Sigmoid colon (tissue), 7 donors: ENCODE measurements at places on chromosomes 2 and 18. TPM values are rescaled to one million over a fixed set of nuclear protein-coding genes. Genes with fewer than 3 reads are reported as not detected.

- peak; percentile 82 for DNase-seq
Observed at GRCh38 chr2:19863303-19864041, 38.3 kb downstream of the TTC32 start.

DNA sequence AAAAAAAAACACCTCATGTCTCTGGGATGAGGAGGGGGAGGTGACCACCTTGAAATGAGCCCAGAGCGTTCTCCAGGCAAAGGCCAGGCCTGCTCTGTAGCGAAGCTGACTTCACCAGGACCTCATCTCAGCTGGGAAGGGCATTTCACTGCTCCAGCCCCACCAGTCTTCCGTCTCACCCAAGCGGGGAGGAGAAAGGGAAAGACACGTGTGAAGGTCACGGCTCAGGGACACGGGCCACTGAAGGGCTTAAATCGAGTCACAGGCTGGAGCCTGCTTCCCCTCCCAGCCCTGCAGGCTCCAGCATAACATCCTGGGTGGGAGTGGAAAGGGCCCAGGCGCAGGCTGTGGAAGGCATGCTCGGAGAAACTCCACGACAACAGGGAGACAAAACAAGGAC is 18.1 kb downstream of the THAP4 start:
- no peak for DNase-seq

DNA sequence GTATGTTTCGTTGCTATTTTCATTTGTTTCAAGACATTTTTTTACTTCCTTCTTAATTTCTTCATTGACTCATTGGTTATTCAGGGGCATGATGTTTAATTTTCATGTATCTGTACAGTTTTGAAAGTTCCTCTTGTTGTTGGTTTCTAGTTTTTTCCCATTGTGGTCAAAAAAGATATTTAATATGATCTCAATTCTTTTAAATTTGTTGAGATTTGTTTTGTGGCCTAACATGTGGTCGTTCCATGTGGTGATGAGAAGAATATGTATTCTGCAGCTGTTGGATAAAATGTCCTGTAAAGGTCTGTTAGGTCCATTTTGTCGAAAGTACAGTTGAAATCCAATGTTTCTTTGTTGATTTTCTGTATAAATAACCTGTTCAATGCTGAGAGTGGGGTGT is 110.3 kb upstream of the MAP4K4 start:
- DNase-seq, result no peak

DNA sequence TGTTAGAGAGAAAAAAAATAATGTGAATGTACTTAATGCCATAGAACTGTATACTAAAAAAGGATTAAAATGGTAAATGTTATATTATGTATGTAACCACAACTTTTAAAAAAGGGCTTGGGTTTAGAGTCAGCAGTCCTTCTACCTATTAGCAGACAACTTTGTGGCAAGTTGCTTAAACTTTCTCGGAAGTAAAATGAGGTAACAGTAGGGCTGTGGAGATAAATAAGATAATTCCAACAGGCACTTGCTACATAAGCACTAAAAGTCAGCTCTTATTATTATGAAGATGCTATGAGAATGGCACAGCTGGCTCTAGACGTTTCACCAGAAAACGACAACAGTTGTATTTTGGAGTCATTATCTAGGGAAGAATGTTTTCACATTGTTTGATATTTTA is 31.3 kb downstream of the AAK1 start:
- DNase-seq, result no peak

- DNase-seq, result peak; percentile 12
Observed at GRCh38 chr2:47554311-47554905, 151.5 kb downstream of the MSH2 start.

DNA sequence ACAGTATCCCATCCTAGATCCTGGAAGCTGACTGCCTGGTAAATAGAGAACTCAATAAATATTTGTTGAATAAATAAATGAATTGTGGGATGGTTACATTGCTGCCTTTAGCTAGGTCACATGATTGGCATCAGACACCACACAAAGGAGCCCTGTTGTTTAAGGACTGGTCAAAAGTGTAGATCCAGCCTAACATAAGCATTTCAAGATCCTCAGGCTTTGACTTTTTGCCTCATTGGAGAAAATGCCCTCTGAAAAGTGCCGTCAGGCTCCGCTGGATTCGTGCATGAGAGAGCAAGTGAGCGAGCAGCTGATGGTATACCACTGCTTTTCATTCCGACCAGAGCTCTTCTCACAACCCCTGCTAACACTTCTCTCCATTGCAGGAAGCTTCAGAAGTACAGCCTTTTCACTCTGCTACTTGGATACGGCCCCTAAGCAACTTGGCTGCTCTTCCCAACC is 1.3 kb upstream of the ZNF24 start:
- DNase-seq, result no peak

DNA sequence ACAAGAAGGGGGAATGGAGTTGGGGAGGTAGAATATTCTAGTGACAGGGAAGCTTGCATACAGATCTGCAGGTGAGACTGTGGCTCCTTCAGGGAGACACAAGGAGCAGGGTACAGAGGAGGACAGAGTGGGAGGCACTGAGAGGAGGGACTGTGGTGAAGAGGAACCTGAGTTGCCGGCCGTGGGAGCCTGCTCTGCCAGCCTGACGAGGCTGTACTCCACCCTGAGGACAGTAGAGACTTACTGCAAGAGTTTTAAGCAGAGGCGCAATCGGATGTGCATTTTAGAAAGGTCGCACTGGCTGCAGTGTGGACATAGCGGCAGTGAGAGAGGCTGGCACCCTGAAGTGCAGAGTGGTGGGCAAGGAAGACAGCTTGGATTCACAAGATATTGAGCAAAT is 185.8 kb downstream of the GFPT1 start:
- no peak for DNase-seq

DNA sequence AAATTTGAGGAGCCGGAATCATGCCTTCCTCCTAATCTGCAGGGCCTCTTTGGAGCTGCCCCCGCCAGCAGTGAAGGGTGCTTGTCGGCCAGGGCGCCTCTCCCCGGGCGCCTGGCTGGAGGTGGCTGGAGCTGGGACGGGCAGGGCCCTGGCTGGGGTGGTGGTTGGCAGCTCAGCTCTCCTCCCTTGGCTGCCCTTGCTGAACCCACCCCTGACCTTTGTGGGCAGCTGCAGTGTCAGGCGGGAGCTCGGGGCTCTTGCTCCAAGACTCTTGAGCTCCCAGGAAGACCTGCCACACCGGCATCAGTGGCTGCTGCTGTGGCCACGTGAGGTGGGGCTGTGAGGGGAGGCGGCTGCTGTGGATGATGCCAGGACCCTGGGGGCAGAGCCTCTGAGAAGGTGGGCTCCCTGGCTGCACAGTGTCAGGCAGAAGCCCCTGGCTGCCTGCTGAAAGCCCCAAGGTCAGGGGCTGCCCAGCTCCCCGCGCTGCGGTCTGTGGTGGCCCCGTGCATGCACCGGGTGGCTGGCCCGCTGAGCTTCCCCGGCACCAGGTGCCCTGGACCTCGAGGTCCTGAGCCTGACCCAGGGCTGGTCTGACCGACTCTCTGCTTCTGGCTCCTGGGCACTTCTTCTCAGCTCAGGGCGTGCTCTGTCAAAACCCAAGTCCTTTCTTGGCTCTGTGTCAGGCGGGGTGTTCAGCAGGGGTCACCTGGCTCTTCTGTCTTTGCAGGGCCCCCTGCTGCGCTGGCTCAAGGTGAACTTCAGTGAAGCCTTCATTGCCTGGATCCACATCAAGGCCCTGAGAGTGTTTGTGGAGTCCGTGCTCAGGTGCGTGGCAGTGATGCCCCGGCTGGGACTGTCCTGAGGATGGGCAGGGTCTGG is 34.5 kb downstream of the PDIA6 start:
- DNase-seq, result peak; percentile 47

- no peak for DNase-seq
Observed at GRCh38 chr18:3466872-3467271, 16.9 kb downstream of the TGIF1 start.

DNA sequence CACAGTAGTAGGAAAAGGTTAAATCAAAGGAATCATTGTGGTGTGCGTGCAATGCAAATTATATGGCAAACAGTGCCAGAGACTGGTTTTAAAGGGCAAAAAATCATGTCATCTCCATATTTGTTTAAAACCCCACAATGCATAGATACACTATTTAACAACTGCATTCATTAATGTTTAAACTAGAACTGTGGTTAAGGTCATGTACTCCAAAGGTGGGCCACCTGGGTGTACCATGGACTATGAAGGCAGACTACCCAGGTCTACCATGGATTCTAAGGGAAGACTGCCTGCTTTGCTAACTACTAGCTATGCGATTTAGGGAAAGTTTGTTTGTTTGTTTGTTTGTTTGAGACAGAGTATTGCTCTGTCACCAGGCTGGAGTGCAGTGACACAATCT is 356.3 kb downstream of the ZEB2 start:
- no peak for DNase-seq

DNA sequence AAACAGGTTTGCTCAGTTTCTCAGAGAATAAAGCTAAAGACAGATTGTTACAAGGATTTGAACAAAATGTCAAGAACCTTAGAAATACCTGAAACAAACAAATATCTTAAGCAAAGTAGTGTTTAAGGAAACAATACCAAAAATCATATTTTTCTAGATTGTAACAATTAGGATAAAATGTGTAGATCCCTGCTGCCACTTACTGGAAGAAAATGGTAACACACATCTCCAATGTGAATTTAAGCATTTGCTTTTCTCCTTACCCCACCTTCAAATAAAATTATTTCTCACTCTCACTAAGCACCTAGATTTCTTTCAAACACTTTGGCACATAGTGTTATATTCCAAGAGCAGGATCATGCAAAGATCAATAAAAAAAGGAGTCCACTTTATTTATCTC is 34.9 kb downstream of the SUCLG1 start:
- DNase-seq, result no peak

GRCh38 chr2:233034091-233034882 is 1.8 kb downstream of the NEU2 start:
- DNase-seq, result no peak

DNA sequence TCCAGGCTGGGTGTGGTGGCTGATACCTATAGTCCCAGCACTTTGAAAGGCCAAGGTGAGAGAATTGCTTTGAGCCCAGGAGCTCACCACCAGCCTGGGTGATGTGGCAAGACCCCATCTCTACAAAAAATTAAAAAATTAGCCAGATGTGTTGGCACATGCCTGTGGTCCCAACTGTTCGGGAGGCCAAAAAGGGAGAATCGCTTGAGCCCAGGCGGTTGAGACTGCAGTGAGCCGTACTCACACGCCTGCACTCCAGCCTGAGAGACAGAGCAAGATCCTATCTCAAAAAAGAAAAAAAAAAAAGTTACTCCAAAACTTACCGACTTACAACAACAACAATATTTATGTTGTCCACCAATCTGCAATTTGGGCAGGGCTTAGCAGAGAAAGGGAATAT is 178.0 kb upstream of the FN1 start:
- DNase-seq, result no peak

GRCh38 chr2:218081063-218081462 is 12.0 kb downstream of the RUFY4 start:
- no peak for DNase-seq

GRCh38 chr2:189327879-189328847 is 113.1 kb upstream of the WDR75 start:
- DNase-seq, result no peak

GRCh38 chr2:121902616-121903015 is 147.2 kb downstream of the TSN start:
- no peak for DNase-seq

GRCh38 chr2:239463541-239464165 is 62.8 kb upstream of the HDAC4 start:
- peak; percentile 65 for DNase-seq

Gene TCF4
- polyA plus RNA-seq, result 21.8 TPM

Gene PDCD1
- polyA plus RNA-seq, result not detected

Gene C1GALT1C1L
- polyA plus RNA-seq, result not detected

Gene VSNL1
- polyA plus RNA-seq, result not detected

Gene POTEE
- polyA plus RNA-seq, result not detected

Gene EGR4
- polyA plus RNA-seq, result not detected

Gene CPLX4
- polyA plus RNA-seq, result not detected
